Fibroblast of skin of scalp (primary cell): ENCODE measurements at places on chromosomes 12 and 14.

DNA sequence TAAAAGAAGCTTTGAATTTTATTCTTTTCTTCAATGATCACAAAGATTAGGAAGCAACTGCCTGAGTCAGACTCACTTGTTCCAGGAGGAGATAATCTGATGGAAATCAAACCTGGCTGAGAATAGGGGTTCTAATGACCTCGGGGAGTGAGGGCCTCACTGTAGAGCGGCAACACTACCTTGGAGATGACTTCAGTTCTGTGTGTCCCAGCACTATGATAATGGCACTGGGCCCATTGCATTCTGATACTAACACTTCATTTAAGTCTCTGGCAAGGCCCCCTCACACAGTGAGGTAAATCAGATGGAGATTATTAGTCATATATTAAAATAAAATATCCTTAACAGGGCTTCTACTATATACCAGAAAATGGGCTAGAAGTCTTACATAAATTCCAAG is 233.3 kb upstream of the EGLN3 start:
- DNase-seq, result no peak

DNA sequence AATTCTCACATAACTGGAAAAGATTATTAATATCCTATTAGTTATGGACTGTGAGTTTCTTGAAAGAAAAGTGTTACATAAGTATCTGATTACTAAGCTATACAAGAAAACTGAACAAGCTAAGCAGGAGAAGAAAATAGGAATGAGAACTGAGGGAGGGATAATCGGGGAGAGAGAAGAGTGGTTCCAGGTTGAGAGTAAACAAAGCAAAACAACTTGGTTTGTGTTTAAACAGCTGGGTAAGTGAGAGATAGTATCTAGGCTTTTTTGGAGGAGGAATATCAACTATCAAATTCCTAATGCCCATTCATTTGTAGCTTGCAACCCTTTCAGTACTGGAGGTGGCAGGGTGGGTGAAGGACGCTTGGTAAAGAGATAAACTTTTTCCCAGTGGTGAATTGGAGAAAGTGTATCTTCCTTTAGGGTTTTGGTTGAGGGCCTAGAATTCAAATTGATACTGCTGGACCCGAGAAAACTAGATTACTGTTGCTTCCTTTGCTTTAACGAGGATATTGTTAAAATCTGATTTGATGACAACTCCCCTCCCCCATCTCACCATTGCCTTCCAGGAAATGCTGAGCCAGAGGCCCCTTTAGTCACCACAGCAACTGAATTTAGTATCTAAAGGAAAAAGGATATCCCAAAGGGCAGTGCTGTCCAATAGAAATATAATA is 2.0 kb upstream of the SLC2A3 start:
- DNase-seq, result peak; percentile 36

- peak; percentile 8 for DNase-seq
These were observed 63.2 kb upstream of the INSM2 start for GRCh38 chr14:35470755-35471154.

- no peak for DNase-seq
These were observed 6.2 kb upstream of the GPX2 start for GRCh38 chr14:64948612-64949210.
